ENCODE measurements at places on chromosomes 2 and 18. TPM values are rescaled to one million over a fixed set of nuclear protein-coding genes. Genes with fewer than 3 reads are reported as not detected.

SLC4A3 gene
- total RNA-seq, result 6.3 TPM

CCDC141 gene
- total RNA-seq, result not detected

C2orf66 gene
- total RNA-seq, result not detected

LIMS4 gene
- 15.1 TPM for total RNA-seq

RIT2 gene
- not detected for total RNA-seq

TNS1 gene
- total RNA-seq, result 79.7 TPM

Measured in cardiac atrium fibroblast (primary cell).